Placental pericyte (primary cell): ENCODE measurements at places on chromosomes 6 and 20. TPM values are rescaled to one million over a fixed set of nuclear protein-coding genes. Genes with fewer than 3 reads are reported as not detected.

Gene TXLNB
- total RNA-seq = under 0.01 and 0.29 TPM in 2 replicates

Gene SLC32A1
- total RNA-seq = not detected in 2 replicates

Gene SAMD3
- 9.6 and 21.0 TPM in 2 replicates for total RNA-seq

Gene NKX2-4
- not detected in 2 replicates for total RNA-seq

Gene MAP7
- total RNA-seq = 1.0 and 1.1 TPM in 2 replicates

Gene TDP2
- total RNA-seq = 17.7 and 18.8 TPM in 2 replicates

Gene RRP36
- 71.8 and 146 TPM in 2 replicates for total RNA-seq

Gene CEP85L
- total RNA-seq = 9.2 and 17.3 TPM in 2 replicates

Gene ANKRD66
- not detected in 2 replicates for total RNA-seq

Gene RGS17
- total RNA-seq = 4.6 and 12.7 TPM in 2 replicates

Gene SS18L1
- 8.8 and 17.6 TPM in 2 replicates for total RNA-seq

Gene LY6G6F
- not detected in 2 replicates for total RNA-seq

Gene SNHG17
- 11.2 and 11.5 TPM in 2 replicates for total RNA-seq

Gene FOXS1
- total RNA-seq = 0.22 and 2.0 TPM in 2 replicates

Gene CAPN11
- 0.43 TPM in 1 of 2 replicates, not detected in the other for total RNA-seq

Gene SIRPD
- not detected in 2 replicates for total RNA-seq

Gene GRM4
- not detected in 2 replicates for total RNA-seq

Gene GRM1
- not detected in 2 replicates for total RNA-seq

Gene MUC22
- total RNA-seq = not detected in 2 replicates

Gene MYT1
- not detected in 2 replicates for total RNA-seq

Gene WFDC10B
- total RNA-seq = not detected in 2 replicates

Gene SENP6
- total RNA-seq = 84.2 and 92.6 TPM in 2 replicates

Gene PXDC1
- total RNA-seq = 65.0 and 86.7 TPM in 2 replicates

Gene SLPI
- not detected in 2 replicates for total RNA-seq

Gene NRN1
- total RNA-seq = 0.43 TPM in 1 of 2 replicates, not detected in the other
